ENCODE measurements at places on chromosomes 3 and 15.

DNA sequence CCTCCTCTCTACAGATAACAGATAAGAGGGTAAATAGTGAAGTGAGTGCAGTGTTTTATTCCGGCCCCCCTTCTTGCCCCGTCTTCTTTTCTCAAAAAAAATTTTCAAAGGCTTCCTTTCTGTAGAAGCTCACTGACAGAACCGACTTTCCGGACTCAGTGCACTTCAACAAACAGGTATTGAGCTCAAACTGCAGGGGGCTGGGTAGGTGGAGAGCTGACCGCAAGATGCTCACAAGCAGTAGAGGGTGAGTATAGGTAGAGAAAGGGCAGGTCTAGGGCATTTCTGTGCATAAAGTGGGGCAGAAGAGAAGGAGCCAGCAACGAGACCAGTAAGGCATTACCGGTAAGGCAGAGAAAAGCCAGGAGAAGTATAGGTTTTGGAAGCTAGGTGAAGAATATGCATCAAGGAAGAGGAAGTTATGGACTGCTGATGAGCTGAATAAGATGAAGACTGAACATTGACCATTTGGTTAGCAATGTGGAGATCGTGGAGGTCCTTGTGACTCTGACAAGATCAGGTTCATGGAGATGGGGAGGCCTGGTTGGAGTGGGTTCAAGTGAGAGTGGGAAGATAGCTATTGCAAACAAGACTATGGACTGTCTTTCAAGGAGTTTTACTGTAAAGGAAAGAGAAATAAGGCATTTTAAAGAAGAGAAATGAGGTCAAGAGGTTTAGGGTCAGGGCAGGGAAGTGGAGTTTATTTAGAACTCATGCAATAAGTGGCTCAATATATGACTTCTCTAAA lies 97.4 kb downstream of the ST6GAL1 start:
- DNase-seq: peak; percentile 63

DNA sequence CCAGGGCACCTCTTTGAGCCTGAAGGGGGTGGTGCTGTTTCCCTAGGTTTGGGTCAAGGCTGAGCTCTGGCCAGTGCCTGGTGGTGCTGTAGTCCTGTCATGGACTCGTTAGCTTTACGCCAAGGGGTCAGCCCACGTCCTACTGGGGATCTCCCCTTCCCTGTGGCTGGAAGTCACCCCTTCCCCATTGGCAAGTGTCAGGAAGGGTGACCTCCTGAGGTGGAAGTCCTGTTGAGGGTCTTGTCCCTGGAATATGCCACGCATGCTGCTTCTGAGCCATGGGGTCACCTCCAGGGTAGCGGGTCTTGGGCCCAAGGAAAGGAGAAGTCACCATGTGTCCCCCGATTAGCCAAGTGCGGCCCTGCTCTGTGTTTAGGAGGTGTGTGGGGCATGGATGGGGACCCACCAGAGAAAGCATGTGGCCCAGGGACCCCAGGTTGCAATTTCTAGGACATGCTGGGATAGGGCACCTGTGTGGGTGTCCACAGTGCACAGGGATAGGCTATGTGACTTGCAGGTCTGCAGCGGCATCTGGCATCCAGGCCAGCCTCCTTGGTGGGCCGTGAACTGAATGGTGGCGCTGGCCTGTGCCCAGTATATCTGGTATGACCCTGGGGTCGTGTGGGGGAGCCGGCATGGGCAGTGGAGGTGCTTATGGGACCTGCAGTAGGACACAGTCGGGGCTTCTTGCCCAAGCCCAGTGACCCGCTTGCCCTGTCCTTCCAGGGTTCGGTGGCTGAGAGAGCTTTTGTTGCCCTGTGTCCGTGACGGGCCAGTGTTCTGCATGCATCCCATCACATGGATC lies 226.7 kb downstream of the SNRPN start:
- DNase-seq: no peak

GRCh38 chr3:117443014-117443413 lies 733.4 kb downstream of the TUSC7 start:
- no peak for DNase-seq

DNA sequence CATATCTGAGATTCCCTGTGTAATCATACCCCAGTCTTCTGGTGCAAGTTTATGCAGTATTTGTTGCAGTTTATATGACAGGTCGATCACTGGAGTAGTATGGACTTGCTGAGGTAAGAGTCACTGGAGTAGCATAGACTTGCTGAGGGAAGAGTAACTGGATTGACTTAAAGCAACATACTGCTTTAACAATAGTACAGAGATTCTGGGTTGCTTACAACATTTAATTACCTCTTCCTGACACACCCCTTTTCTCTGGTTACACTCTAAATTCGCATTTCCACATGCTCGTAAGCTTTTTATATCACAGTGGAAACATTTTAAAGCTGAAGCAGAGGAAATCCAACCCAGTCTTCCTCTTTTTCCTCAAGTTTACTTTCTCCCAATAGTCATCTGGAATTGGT lies 11.8 kb downstream of the AAGAB start:
- no peak for DNase-seq

DNA sequence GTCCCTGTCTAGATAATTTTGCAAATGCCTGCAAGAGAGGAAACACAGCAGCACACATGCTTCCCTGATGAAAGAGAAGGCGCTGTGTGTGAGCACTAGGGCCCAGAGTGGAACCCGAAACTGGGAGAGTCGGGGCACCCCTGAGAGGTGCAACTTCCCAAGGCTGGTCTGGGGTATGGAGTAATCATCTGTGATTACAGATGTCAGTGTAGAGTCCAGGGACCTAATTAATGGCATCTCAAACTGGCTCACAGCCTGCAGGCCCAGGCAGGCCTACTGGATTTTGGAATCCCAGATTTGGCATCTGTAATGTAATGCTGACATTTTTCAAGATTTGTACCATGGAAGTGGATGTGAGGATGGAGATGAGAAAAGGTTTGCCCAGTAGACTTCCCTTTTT lies 29.4 kb downstream of the PGPEP1L start:
- no peak for DNase-seq

GRCh38 chr3:161914703-161915417 lies 418.3 kb downstream of the OTOL1 start:
- no peak for DNase-seq

- DNase-seq: no peak
Measured at GRCh38 chr3:169218314-169218983, 445.1 kb downstream of the MECOM start.

- DNase-seq: no peak
Measured at GRCh38 chr15:70154718-70155347, 57.1 kb upstream of the TLE3 start.

DNA sequence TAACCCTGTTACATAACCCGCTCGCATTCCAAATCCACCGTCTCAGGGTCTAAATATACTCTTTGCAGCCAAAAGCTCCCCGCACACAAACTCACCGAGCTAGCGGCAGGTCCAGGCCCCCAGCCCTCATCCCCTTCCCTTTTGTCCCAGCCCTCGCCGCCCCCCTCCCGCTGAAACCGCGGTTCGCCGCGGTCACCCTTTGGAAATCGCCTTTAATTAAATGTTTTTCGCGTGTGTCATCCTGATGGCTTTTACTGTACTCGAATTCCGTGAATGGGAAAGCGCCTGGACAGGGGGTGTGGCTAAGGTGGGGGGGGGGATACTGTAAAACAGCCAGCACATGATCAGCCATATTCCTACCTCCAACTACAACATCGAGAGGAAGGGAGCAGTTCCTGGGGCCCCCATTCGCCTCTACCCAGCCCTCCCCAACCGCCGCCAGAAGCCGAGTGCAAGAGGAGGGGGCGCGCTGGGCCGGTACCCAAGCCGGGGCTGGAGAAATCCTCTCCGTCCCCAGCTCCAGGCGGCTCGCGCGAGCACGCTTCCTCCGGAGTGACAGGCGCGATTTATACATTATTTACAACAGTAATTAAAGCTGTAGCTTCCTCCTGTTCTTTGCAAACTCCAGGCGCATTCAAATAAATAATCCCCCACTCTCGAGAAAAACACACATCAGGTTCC lies 1.7 kb downstream of the RORA start:
- no peak for DNase-seq
